Dermis blood vessel endothelial cell (primary cell): ENCODE measurements at places on chromosomes 4 and X. TPM values are rescaled to one million over a fixed set of nuclear protein-coding genes. Genes with fewer than 3 reads are reported as not detected.

HSFX4 gene
- not detected in 2 replicates for total RNA-seq

FAM13A gene
- 1.3 and 1.7 TPM in 2 replicates for total RNA-seq

BEND2 gene
- total RNA-seq = under 0.01 TPM in 1 of 2 replicates, not detected in the other

SPIN2A gene
- 0.09 and 0.17 TPM in 2 replicates for total RNA-seq

PLXNA3 gene
- total RNA-seq = 6.6 and 9.0 TPM in 2 replicates

MAGEA11 gene
- not detected in 2 replicates for total RNA-seq

TBC1D8B gene
- total RNA-seq = 4.6 and 7.9 TPM in 2 replicates

UGT8 gene
- total RNA-seq = 0.05 and 0.51 TPM in 2 replicates

WDR19 gene
- total RNA-seq = 24.8 and 33.0 TPM in 2 replicates
